Activated T-helper 1 cell treated with Interleukin-2 at 50 U/mL for 16 hours (primary cell): ENCODE measurements at places on chromosomes 5 and 9.

DNA sequence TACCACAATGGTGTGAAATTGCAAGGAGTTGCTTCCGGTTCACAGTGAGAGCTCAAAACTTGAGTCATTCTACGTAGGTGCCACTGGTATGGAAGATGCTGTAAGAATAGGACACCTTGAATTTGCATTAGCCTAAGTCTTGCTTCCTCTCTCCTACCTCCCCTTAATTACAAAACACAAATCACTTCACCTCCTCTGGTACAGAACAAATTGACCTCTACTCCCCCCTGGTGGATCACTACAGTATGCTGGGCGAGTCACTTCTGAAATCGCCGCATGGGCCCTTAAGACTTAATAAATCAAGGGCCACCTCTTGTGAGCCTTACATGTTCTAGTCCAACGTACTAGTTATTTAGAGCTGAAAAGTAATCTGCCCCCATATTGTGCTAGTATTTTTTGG, 145.3 kb upstream of the SMARCA2 start:
- DNase-seq, result no peak

- DNase-seq, result no peak
These were observed 69.7 kb downstream of the ARHGAP26 start for GRCh38 chr5:142839711-142840346.

DNA sequence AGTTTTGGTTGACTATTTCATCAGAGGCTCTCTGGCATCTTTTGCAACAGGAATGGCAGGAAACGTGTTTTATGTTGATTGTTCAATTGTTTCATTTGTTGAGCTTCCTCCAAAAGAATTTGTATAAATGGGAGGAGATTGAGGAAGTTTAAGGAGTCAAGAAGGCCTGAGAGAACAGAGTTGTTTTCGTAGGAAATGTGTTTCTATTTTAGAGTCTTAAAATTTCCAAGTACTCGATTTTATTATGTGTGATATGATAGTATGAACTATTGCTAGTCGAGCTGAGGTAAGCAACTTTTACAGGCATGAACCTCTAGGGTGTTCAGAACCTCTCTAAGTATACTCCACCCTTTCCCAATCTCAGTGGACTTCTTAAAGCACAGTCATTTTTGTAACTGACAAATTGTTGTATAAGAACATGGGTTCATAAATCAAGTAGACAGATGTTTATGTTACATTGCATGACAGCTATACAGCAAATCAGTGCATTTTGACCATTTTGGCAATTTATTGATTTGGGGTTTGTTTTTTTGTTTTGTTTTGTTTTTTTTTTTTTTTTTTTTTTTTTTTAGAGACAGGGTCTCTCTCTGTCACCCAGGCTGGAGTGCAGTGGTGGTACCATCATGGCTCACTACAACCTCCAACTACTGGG, 47.4 kb downstream of the POLK start:
- no peak for DNase-seq

DNA sequence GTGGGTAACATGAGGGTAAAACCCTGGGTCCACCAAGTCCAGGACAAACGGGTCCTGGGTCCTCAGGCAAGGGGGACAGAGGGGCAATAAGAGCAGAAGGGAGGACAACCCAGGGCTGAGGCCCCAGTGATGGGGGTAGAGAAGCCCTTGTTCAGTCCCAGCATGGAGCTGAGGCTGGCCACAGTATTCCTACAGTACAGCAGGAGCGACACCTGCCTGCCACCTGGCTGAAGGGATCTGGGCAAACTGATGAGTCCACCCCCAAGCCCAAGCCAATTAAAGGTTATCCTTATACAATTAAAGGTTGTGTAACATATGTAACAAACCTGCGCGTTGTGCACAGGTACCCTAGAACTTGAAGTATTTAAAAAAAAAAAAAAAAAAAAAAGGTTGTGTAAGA, 97.7 kb upstream of the LRRTM2 start:
- no peak for DNase-seq

- no peak for DNase-seq
These were observed 69.4 kb upstream of the CD180 start for GRCh38 chr5:67265951-67266350.

GRCh38 chr5:131196331-131196730, 25.6 kb downstream of the LYRM7 start:
- no peak for DNase-seq

- DNase-seq, result no peak
These were observed 1.1 kb upstream of the NTRK2 start for GRCh38 chr9:84668196-84669012.

GRCh38 chr9:130301483-130302286, 36.1 kb downstream of the HMCN2 start:
- DNase-seq, result no peak

GRCh38 chr9:70679845-70680244, 265.4 kb upstream of the KLF9 start:
- DNase-seq, result no peak

- DNase-seq, result no peak
These were observed 13.8 kb downstream of the SGTB start for GRCh38 chr5:65708145-65708544.
